ENCODE measurements at places on chromosomes 16 and 17.

- DNase-seq = no peak
Measured at GRCh38 chr16:55605754-55606336, 39.4 kb downstream of the CAPNS2 start.

- DNase-seq = no peak
Measured at GRCh38 chr17:74541176-74542111, 4.5 kb downstream of the CD300C start.

GRCh38 chr17:61619493-61619892 is 28.5 kb upstream of the NACA2 start:
- no peak for DNase-seq

DNA sequence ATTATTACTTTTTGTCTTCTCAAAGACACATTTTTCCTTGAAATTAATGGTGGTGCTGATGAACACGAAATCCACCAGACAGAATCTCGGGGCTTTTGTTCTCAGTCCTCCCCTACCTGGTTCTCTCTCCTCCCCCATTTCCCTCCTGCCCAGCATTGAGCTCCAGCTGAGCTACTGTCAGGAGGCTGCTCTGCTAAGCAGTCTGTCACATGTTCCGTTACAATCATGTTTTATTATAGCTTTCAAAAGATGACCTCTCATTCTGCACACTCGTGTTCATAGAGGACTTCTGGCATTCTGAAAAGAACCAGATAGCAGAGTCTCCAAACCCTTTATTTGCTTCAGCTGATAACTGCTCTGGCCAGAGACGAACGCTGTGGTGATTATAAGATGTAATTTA is 732.5 kb upstream of the RBFOX1 start:
- DNase-seq = no peak

- no peak for DNase-seq
Measured at GRCh38 chr16:11844499-11844898, 6.8 kb downstream of the RSL1D1 start.

DNA sequence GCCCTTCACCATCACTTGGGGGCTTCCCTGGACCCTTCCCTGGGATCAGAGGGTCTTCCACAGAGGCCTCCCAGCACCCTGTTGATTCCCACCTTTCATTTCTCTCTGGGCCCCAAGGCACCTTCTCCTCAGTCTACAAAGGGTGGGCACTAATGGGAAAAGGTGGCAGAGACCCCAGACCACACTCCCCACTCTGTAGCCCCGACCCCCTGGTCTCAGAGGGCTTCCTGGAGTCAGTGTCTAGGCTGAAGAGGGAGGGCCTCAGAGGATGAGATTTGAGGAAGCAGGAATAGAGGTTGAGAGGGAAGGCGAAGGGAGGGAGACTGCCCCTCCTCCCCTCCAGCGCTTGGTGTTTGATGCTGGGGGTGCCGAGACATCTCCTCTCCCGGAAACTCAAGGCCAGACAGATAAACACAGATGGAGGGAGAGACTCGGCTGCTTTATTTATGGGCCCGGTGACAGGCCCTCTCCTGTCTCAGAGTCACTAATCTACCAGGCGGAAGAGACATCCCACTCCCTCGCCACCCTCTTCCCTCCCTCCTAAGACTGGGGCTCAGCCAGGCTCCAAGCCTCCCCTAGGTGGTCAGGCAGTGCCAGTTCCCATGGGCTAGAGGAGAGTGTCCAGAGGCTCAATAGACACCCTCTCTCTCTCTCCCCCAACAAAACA is 18.5 kb upstream of the SP2 start:
- DNase-seq = no peak

DNA sequence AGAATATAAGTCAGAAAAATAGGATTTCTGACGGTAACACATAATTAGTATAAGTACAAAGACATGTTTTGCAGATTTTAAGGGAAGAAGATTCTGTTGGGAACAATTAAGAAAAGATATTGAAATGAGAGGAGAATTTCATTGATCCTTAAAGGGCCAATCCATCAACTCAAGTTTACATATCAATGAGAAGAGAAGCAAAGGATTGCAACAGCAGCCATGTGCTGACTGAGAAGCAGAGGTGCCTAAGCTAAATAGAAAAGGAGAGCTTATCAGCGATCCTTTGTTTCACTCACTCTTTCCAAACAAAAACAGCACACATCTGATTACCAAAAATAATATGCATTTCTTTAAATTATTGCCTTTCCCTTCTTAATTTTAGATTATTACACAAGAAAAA is 94.6 kb downstream of the ITFG1 start:
- DNase-seq = no peak

- DNase-seq = no peak
Measured at GRCh38 chr16:72428681-72429376, 256.9 kb upstream of the PMFBP1 start.

- DNase-seq = no peak
Measured at GRCh38 chr16:13684819-13685563, 235.0 kb upstream of the ERCC4 start.

GRCh38 chr16:70730031-70730430 is 44.2 kb upstream of the MTSS2 start:
- DNase-seq = peak; percentile 62

GRCh38 chr16:78836802-78837491 is 737.5 kb downstream of the WWOX start:
- no peak for DNase-seq

DNA sequence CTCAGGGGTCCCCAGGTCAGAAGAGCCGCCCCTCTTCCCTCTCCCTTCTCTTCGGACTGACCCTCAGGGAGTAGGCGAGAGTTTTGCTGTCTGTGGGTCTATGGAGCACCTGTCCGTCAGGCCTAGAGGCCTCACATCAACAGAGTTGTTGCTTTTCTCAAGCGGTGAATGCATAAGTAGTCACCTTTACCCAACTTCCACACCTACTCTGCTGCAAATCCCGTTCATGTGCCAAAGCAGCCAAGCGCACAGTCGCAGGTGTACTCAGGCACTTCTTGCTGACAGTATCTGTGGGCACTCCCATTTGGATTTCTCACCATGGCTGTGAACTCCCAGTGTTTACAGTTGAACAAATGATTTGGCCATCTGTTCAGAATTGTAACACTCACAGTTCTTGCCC is 4.0 kb upstream of the FA2H start:
- no peak for DNase-seq

DNA sequence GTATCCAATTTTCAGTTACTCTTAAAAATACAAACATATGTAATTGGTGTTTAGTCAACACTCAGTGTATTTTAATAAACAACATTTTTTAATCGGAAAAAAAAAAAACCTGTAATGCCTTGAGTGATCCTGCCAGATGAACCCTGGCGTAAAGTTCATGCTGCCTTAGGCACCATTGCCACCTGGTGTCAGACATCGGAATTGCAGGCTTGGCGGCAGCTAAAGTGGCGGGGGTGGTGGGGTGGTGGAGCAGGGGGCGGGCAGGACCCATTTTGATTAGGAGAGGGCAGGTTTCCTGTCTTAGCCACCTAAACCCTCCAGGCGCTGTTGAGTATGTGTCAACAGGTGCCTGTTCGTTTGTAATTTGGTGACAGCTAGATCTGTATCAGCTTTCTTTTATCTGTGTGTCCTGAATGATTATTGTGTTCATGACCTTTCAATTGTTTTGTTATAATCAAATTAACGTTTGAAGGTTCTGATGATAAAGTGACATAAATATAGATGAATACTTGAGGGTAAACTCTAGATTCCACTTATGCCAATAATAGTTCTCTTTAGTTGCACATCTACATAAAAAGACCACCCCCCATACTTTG is 588.7 kb downstream of the CDH13 start:
- no peak for DNase-seq

DNA sequence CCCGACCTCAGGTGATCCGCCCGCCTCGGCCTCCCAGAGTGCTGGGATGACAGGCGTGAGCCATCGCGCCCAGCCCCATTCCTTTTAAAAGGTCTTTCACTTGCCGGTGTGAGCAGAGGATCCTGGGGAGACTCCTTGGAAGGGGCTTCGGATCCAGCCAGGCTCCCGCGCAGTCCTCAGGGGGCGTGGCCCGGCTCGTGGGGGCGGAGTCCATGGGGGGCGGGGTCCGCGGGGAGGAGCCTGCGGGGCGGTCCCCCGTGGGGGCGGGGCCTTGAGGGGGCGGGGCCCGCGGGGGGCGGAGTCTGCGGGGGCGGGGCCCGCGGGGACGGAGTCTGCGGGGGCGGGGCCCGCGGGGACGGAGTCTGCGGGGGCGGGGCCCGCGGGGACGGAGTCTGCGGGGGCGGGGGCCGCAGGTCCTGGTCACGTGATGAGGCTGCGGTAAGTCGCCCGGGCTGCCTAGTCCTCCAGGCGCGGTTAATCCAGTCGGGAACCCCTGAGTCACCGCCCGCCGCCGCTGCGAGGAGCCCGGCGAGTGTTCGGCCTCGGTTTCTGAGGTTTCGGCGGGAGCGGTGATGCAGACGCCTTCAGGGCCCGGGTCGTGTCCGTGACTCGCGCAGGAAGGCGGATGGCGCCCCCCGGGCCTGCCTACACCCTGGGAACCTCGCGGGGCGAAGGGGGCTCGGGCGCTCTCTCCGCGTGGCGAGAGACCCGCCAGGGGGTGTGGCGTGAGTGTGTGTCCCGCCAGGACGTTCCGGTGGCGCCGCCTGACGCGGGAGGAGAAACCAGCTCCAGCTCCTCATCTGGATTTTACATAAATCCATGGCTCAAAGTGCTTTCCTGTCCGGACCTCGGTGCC is 23.6 kb upstream of the ABR start:
- DNase-seq = peak; percentile 77

GRCh38 chr16:78275420-78275819 is 176.0 kb downstream of the WWOX start:
- no peak for DNase-seq

DNA sequence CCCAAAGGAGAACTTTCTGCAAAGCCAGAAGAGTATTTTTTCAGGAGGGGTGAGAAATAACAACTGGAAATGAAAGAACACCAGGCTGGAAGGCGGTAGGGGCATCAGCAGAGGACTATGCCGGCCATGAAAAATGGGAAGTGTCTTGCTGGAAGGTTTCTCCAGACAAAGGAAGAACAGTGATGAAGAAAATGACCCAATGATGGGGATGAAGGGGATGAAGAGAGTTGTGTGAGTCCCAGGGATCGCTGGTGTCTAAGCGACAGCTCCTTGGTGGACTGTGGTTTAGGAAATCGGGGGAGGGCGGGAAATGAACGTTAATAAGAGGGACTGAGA is 623 bp downstream of the TTLL6 start:
- no peak for DNase-seq

GRCh38 chr16:70579248-70579647 is 55.6 kb downstream of the SF3B3 start:
- DNase-seq = no peak

- DNase-seq = no peak
Measured at GRCh38 chr16:77207030-77207429, 7.8 kb downstream of the SYCE1L start.

DNA sequence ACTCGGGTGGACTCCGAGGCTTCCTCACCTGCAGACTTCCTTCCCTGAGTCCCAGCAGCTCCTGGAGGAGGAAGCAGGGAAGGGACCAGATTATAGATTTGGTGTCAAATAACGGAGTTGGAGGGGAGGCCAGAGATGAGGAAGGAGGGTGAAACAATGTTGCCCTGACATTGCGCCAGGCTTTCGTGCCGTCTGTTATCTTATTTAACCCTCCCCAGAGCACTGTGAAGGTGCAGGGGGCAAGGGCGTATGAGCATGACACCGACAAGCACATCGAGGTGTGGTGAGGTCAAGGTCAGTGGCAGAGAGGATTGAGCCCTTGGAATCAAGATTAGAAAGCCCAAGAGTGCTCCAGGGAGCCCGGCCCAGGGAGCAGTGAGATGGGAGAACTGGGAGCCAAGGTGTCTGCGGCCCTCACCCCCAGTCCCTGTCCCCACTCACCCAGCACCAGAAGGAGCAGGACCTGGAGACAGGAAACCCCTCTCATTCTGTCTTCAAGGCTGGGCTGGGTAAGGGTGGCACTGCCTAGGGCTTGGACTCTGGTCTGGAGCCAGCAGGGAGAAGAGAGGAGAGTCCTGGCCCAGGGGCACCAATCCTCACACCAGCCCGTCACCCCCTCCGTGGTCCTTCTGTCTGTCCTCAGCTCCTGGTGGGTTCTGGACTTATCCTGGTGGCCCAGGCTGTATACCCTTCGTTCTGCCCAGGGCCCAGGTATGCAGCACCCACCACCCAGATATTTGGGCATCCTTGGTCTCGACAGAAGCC is 1.1 kb downstream of the PRSS33 start:
- peak; percentile 11 for DNase-seq

- no peak for DNase-seq
Measured at GRCh38 chr16:85402910-85403692, 210.0 kb upstream of the GSE1 start.

- no peak for DNase-seq
Measured at GRCh38 chr16:64085296-64085695, 1036.6 kb downstream of the CDH11 start.

DNA sequence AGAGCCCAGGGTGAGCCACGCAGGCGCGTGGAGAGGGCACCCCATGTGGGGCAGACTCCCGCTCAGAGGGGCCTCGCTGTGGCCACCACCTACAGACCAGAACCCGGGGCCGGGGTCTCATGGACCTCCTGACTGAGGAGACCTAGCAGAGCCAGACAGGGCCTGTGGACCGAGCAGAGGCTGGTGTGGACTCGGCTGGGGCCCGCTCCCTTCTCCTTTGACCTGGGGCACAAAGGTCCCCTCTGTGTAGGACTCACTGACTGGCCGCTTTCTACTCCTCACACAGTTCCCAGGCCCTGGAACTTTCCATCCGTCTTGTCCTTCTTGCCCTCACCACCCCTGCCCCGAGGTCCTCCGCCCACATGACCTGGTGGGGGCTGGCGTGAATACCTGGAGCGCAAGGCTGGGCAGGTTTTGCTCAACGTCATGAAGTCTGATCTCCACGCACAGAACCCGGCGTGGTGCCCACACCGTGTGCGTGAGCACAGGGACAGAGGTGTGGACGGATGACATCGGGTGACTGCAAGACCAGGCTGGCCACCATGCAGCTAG is 44.7 kb upstream of the ACSF3 start:
- no peak for DNase-seq

DNA sequence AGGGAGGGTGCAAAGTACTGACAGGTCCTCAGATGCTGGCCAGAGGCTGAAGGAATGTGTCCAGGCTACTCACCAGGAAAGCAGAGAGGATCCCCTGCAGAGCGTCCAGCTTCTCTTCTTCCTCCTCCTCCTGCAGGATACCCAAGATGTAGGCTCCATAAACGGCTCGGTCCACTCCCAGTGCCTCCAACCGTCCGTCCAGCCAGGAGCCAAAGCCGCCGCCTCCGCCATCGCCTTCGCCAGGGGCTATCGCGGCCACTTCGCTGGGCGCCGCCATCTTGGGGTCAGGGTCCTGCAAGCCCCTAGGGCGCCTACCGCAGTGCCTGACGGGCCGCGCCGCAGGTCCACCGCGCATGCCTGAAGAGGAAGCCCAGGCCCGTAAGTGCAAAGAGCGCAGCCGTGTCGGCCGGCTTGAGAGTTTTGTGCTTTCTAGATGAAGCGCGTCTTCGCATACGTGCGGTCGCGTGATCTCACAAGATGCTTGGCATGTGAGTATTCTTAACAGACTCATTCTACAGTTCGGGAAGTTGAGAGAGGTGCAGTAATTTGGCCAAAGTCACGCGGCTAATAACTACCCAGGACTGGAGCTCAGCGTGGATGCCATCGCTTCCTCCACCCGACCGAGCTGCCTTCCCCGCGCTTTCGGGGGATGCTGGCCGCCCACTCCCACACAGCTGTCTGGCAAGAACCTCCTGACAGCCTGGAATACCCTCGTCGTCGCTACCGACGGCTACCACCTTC is at the start of gene CCDC43:
CCDC43 (minus strand) TSS at position 300 of the 741 bp plus-strand sequence; CDS start at position 277, 23 bp downstream.
- DNase-seq = peak; percentile 94

GRCh38 chr17:32558326-32558955 is 71.6 kb downstream of the CDK5R1 start:
- no peak for DNase-seq

Measured in femur (tissue), 1 donor.